ENCODE measurements at places on chromosomes 16 and 17.

- DNase-seq = no peak
Measured at GRCh38 chr17:41457676-41458075, 9.5 kb downstream of the KRT32 start.

- no peak for DNase-seq
Measured at GRCh38 chr17:10072086-10072485, 126.3 kb downstream of the GAS7 start.

DNA sequence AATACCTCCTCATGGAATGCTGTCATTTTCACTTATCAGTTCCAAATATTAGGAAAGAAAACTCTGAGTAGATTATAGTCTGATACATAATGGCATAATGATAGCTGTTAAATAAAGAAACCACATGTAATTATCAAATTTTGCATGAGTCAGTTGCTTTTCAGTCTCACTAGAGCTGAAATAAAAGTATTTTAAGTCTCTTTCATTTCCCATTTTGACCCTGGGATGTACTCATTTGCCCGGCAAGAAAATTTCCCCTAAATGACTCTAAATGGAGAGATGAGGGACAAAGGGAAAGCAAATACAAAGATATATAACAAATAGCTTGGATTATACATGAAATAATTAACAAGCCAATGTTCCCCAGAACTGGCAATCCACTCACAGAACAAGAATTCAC is 47.9 kb upstream of the CPHXL start:
- DNase-seq = no peak

- DNase-seq = no peak
Measured at GRCh38 chr16:72171236-72171635, 719 bp downstream of the PMFBP1 start.

- peak; percentile 19 for DNase-seq
Measured at GRCh38 chr17:8337802-8338752, 1.6 kb upstream of the ODF4 start.

DNA sequence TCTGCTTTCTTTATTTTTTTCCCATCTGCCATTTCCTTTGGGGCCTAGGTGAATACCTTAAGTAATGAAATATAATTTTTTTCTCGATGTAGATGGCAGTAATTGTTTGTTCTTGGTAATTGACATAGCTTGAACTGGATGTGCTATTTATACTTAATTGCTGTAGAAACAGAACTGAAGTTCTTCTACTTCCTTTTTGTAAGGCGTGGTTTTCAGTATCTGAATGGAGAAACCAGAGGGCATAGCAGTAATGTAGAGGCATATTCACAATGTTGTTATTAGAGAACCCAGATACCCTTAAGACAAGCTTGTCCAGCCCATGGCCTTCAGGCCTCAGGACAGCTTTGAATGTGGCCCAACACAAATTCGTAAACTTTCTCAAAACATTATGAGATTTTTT is 16.4 kb downstream of the ATP6V0A1 start:
- DNase-seq = no peak

DNA sequence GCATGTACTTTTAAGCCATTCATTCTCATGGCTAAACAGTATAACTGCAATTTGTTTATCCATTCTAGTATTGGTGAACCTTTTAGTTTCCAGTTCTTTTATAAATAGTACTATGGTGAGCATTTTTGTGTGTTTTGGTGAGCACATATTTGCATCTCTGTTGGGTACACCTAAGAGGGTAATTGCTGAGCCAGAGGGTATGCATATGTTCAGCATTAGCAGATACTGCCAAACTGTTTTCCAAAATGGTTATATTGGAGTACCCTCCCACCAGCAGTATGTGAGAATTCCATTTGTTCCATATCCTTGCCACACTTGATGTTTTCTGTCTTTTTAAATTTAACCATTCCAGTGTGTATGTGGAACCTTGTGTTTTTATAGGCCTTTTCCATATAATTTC is 54.1 kb upstream of the SLC12A3 start:
- DNase-seq = no peak

GRCh38 chr17:79954281-79955166 is 81.1 kb downstream of the TBC1D16 start:
- DNase-seq = no peak

GRCh38 chr16:56933828-56934598 is 2.1 kb downstream of the HERPUD1 start:
- DNase-seq = no peak

- DNase-seq = no peak
Measured at GRCh38 chr16:78431701-78432100, 332.2 kb downstream of the WWOX start.

DNA sequence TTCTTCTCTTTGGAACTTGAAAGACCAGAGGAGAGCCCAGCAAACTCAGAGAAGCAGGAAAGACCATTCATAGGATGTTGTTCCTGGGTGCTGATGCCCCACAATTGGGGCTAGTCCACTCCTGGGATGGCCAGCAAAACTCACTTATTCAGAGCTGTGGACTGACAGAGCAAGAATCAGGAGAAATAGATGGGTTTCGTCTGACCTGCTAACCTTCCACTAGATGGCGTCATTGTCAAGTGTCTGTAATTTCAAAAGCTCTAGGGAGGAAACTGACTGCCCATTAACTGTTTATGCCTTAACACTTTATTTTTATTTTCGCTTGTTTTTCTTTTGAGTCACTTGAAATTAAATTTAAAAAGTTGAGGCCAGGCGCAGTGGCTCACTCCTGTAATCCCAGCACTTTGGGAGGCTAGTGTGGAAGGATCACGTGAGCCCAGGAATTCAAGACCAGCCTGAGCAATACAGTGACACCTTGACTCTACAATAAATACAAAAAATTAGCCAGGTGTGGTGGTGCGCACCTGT is 28.7 kb upstream of the MILR1 start:
- peak; percentile 69 for DNase-seq

- DNase-seq = no peak
Measured at GRCh38 chr16:88078111-88078775, 127.0 kb downstream of the BANP start.
